ENCODE measurements at places on chromosomes 7 and 10.

GRCh38 chr10:77139252-77140160, 498.1 kb downstream of the KCNMA1 start:
- DNase-seq: no peak

GRCh38 chr10:6046773-6047611, 15.2 kb downstream of the IL2RA start:
- DNase-seq: peak; percentile 23

GRCh38 chr10:8721650-8722049, 667.2 kb downstream of the GATA3 start:
- DNase-seq: no peak

DNA sequence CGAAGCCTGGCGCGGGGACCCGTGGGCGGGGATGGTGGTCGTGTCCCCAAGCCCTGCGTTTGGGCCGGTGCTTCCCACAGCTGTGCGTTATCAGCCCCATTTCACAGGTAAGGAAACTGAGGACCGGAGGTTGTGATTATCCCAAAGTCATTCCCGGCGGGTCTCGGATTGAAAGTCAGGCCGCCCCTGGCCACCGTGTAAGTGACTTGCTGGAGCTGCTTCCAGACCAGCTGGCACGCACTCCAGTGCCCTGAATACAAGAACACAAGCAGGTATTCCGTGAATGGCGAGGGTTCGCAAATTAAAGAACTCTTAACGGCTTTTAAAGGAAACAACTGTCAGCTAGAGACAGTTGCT, 675 bp upstream of the ATE1 start:
- no peak for DNase-seq

DNA sequence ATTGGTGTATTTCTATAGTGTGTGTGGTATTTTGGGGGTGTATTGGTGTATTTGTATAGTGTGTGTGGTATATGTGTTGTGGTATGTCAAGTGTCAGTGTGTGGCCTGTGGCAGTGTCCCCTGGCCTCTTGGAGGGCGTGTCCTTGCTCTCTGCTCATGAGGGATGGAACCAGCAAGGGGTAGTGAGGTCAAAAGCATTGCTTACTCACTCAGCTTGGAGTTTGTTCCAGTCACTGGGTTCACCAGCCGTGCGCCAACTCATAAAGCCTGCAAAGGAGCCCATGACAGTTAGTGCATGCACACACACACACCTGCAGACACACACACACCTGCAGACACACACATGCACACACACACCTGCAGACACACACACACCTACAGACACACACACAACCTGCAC, 4.3 kb upstream of the TRPV6 start:
- DNase-seq: no peak

GRCh38 chr10:7541137-7542087, 125.4 kb downstream of the ITIH5 start:
- no peak for DNase-seq

DNA sequence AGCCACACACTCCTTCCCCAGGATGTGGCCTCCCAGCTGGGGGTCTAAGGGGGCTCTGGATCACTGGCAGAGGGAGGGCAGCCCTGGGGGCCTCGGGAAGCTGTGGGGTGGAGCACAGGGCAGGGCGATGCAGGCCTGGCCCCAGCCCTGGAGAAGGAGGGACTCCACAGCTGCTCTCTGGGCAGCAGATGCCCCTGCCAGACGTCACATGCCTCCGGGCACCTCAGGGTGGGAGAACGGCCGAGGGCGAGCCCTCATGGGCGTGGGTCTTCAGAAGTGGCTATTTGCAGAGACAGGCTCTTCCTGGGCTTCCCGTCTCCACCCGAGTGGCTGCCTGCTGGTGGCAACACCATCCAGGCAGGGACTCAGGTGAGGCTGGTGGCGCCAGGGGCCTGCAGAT, 16.0 kb upstream of the ADGRA1 start:
- DNase-seq: no peak
